ENCODE measurements at places on chromosomes 11 and 22.
A peak's percentile ranks its signal among the peaks of the same experiment; 100 is the strongest.

DNA sequence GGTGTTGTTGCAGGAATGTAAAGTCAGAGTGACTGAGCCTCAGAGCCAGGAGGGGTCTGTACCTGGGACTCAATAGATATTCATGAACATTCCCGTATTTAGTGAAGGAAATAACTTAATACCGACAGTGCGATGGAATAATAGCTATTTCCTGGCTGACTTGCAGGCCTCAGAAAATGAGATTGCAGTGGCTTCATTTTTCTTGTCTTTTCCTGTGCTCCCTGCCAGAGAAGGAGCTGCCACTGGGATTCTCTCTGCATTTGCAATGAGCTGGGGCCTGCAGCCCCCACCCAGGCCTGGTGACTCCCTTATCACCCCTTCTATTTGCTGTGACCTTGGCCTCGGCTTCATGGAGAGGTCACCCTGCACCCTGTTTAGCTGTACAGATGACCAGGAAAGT, 173.4 kb downstream of the MIAT start:
- no peak for DNase-seq

DNA sequence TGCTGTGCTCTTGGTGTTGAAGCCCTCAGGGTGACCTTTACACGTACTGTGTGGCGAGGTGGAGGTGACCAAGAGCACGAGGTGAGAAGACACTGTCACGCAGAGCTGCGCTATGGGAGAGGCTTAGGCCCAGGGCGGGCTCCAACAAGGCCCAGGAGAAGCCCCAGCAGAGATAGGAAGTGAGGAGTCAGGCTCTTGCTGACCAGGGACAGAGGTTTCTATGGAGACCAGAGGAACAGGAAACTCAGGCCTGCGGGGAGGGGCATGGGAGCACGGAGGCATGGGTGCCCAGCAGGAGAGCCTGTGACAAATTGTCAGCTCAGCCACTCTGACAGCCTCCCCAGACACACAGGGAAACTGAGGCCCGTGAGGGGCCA, 15.8 kb downstream of the DGKZ start:
- no peak for DNase-seq

GRCh38 chr11:1335811-1336761, 26.7 kb upstream of the TOLLIP start:
- DNase-seq: peak; percentile 57

DNA sequence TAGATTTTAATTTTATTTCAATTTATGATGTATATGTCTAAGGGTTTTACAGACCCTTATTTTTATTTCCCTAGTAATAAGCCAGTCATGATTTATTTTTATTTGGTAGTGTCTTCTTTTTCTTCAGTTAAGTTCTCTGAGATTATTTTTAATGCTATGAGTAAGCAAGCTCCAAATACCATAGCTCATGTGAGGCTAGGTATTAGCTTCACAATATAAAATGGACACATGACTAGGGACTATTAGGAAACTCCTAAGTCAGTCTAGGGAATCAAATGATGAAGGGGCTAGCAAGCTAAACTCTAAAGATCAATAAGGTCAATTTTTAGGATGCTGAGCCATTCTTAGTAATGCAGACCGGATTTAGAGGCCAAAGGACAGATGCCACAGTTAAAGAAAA, 45.9 kb downstream of the CKAP5 start:
- DNase-seq: no peak

DNA sequence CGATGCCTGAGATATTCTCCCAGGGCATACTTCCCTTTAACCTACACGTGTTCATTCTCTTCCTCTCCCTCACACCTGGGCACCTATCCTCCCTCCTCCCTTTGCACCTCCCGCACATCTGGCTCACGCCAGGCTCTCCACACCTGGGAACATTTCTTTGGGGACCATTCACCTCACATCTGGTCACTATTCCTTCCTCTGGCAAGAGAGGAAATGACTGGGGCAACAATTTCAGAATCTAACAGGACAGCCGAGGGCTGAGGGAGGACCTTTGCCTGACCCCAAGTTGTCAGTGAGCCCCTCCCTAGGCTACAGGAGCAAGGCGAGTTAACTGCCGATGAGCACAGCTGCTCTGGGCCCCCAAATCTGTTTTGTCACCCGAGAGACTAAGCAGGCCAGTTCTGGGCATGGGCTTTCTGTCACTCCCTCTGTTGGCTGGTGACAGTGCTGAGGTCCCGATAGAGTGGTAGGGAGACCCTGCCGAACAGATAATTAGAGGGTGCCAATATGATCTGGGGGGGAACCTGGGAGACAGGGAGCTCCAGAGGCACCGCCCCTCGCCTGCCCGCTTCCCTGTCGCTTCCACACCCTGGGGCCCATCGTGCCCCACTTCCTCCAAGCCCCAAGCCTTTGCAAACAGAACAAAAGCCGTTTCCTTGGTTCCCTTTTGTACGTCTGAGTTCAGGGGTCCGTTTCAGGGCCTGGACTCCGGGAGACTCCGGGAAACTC, 45.6 kb downstream of the EIF3F start:
- no peak for DNase-seq

DNA sequence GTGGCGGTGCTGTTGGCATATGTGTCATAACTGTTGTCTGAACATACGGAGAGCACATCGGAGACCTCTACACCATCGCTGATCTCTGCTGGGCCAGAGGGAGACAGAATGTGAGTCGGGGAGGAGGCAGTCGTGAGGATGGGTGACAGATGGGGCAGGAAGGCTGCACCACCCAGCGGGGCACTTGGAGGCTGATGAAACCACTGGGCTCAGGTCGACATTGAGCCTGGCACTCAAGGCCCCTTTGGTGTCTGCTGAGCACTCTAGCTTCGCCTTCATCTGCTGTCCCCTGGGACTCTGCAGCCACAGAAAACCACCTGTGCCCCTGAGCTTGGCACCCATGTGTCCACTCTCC, 2.5 kb upstream of the KLHL35 start:
- no peak for DNase-seq

GRCh38 chr11:27234043-27234668, 128.9 kb downstream of the CCDC34 start:
- no peak for DNase-seq

DNA sequence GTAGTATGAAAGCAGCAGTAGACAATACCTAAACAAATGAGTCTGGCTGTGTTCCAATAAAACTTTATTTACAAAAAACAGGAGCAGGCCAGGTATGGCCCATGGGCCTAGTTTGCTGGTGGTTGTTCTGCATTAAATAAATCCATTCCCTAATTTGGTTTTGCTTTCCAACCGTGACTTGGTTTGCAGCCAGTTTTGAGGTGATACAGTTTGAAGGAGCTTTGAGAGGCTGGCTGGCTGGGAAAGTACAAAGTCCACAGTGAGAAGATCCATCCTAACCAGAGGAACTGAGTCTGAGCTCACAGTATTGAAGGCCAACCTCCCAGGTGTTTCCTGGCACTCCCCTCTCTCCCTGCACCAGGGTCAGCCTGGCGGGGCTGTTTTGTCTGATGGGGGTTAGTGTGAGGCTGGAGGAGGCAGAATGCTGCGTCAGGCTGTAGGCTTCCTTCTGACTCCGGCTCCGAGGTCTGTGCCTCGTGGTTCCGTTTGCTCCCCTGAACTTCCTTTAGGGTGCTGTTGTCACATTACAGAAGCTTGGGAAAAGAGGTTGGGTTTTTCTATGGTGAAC, 129.5 kb downstream of the MICAL2 start:
- DNase-seq: no peak

DNA sequence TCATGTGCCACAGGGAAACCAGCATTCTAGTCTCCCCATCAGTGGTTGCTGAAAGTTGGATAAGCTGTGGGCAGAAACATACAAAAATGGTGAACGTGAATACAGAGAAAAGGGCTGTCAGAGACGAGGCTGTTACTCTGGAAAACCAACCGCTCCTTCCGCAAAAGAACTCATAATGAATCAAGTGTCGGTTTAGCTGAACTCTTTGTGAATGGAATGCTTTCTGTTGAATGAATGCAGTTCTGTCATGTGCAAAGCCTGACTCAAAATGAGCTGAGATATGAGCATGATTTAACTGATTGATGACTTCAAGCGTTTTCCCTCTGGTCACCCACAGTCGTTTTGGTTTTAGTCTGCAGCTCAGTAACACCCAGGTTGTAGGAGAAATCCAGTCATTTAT, 298.3 kb downstream of the ETS1 start:
- DNase-seq: no peak

DNA sequence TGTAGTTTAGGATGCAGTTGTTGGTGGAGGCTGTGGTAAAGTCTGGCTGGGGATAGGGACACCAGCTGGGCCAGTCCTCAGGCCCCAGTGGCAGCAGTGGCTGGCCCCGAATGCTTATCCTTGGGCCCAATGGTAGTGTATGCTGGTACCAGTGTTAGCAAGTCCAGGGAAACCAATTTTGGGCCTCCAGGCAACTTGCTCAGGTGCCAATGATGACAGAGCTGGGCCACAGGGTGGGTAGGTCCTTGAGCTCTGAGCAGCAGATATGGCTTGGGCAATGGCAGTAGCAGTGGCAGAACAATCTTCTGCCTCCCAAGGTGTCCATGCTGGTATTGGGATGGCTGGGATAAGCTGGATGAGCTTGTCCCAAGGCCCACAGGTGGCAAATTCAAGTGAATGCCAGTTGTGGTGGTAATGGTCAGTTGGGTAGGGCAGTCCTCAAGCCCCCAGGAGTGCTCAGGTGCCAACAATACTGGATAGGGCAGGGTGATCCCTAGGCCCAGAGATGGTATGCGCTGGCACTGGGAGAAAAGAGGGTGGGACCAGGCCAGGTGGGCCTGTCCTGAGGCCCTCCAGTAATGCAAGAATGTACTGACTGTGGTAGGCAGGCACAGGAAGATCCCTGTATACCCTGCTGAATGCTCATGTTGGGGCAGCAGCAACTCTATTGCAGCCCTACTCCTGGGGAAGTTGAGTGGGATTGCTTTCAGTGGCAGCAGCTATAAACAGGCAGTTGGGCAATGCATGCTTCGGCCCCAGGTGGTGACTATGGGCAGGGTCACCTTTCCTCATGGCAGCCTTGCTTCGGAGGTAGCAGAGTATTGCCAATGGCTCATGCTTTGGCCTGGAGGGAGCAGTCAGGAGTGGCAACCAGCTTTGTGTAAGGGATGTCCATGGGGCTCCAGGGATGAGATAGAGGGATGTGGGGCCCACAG, 54.7 kb downstream of the KCNQ1OT1 start:
- no peak for DNase-seq

DNA sequence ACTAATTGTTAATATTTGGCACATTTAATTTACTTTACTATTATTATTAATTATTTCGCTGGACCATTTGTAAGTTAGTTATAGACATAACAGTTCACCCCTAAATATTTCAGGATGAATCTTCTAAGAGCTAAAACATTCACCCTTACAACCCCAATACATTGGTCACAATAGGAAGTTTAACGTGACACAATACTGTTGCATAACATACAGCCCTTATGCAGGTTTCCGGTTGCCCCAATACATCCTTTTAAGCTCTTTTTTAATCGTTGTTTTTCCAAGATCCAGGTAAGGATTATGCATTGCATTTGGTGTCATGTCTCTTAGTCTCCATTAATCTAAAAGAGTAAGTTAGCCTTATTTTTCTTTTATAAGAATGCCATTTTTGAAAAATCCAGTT, 71.2 kb downstream of the HSD17B12 start:
- no peak for DNase-seq

DNA sequence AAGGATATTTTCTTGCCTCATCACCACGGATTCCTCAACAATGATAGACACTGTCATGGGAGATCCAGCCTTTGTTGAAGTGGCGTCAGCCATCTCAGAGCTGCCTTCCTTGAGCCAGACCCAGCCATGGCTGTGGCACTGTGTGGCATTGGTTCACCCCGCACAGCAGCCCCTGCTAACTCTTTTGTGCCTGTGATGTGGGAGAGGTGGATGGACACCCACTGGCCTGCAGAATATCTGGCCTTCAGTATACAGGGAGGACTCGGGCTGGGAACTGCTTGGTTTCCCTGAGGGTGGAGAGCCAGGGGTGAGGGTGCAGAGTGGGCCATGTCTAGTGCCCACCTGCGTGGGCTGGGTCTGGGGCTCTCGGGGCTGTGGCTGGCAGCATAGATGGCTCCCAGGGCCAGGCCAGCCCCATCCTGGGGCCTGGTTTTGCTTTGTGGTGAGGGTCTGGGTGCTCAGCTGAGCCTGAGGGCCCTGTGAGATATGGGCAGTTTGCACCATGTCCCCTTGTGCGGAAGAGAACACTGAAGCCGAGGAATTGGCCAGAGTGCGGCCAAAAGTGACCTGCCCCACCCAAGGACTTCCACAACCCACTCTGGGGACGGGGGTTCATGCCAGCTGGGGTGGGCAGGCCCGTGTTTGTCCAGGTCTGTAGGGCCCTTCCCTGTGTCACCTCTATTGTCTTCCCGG, 6.1 kb downstream of the CLDN5 start:
- DNase-seq: no peak

DNA sequence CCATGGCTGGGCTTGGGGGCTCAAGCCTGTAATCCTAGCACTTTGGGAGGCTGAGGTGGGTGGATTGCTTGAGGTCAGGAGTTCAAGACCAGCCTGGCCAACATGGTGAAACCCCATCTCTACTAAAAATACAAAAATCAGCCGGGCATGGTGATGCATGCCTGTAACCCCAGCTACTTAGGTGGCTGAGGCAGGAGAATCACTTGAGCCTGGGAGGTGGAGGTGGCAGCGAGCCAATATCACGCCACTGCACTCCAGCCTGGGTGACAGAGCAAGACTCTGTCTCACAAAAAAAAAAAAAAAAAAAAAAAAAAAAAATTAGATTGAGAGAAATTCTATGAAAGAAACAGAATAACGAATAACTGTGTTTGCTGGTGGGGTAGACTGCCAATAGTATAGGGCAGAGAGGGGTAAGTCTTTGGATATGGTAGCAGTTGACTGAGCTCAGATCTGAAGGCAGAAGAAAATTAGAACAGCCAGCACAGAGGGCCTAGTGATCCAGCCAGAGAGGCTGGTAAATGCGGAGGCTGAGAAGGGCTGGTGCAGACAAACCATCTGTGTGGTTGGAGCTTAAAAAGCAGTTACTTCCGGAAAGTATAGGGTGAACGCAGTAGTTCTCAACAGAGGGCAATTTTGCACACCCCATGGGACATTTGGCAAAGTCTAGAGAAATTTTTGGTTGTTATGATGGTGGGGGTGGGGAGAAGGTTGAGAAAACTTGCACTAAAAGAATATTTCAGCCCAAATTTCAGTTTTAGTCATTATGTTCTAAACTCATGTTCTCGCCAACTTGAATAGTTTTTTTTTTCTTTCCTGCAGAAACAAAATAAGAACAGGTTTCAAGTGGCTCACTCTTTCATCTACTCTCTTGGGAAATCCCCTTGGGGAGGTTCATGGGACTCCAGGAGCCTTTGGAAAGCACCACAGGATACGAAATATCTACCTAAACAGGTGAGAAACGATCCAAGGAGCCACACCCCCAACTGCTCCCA, 1.6 kb upstream of the HORMAD2 start:
- DNase-seq: no peak

All from natural killer cell (primary cell).